Gastrocnemius medialis (tissue), 4 donors: ENCODE measurements at places on chromosomes 4 and X. TPM values are rescaled to one million over a fixed set of nuclear protein-coding genes. Genes with fewer than 3 reads are reported as not detected.

SERTM2 gene
- total RNA-seq = 0.04 TPM

ARMCX2 gene
- 5.0 TPM for total RNA-seq

BEND4 gene
- total RNA-seq = not detected

ETNPPL gene
- 2.2 TPM for total RNA-seq

CLDN22 gene
- not detected for total RNA-seq

STARD8 gene
- 6.6 TPM for total RNA-seq

NAT8L gene
- 1.9 TPM for total RNA-seq

MGAT4D gene
- not detected for total RNA-seq

DNA sequence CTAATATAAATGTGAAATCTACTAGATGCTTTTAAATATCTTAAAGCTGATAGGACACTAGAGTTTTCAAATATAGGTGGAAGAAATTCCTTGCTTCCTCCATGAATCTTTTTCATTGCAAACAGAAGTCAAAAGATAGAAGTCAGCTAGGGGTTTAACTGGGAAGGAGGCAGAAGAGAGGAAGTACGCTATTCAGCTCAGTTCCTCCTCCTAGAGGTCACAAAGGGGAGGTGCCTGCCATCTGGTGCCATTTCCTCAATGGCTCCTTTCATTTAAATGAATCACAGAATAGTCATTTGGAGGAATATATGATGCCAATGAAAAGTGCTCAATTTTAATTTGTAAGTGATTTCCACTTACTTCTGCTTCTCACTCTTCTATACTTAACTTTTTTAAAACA, 8.5 kb downstream of the COL25A1 start:
- no peak overlapping the region for H3K4me3 ChIP-seq

DNA sequence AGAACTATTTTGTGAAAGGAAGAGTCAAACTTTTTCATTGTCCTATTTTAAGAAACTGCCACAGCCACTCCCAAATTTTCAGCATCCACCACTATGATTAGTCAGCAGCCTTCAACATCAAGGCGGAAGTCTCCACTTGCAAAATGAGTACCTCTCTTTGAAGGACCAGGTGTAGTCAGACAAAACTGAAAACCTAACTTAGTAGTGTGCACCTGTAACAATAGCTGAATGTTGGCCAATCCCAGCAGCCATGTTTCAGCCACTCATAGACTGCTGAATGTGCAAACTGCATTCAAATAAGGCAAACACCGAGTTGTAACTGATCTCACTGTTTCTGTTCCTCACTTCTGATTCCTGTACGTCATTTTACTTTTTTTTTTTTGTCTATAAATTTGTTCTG, 341.1 kb downstream of the IL15 start:
- no peaks in the 10 kb centered on the region for H3K36me3 ChIP-seq
- no peaks in the 10 kb centered on the region for H3K27me3 ChIP-seq
- H3K27ac ChIP-seq = no peak overlapping the region
- no peak overlapping the region for H3K4me3 ChIP-seq
- no peak for DNase-seq

- H3K27me3 ChIP-seq = no peaks in the 10 kb centered on the region
- no peak overlapping the region for H3K4me3 ChIP-seq
- H3K4me1 ChIP-seq = no peaks in the 10 kb centered on the region
- no peak for DNase-seq
- H3K36me3 ChIP-seq = no peaks in the 10 kb centered on the region
These were observed 547.5 kb downstream of the NLGN4X start for GRCh38 chrX:5681159-5681558.

DNA sequence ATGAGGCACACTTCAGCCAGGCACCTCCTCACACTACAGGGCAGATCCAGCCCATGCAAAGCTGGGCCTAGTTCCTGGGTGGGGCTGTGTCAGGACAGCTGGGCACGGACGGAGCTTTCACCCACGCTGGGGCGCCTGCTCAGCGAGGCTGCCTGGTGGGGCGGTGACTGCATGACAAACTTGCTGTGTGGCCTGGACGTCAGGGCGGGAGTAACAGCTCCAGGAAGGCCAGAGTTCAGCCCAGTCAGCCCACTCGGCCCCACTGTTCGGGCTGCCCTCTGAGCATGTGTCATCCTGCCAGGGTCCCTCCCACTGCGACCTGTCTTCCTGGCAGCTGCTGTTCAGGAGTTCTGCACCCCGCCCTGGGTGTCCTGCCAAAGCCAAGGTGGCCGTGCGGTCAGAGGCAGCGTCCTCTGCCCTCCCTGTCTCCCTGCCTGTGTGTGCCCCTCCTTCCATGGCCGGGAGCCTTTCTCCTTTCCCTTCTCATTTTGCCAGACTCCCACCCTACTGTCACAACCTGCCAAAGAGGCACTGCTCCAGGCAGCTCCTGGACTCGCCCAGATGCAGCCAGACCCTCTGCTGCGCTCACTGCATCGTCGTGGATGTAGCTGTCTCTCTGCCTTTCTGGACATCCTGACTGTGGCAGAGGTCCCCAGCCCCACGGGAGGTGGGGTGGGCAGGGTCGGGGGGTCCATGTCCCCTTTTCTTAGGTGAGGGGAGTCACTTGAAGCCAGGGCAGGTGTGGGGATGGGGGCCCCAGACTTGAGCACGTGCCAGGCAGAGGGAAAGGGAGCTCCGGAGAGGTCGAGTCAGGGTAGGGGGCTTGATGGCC, 33.0 kb upstream of the KIAA0232 start:
- H3K27ac ChIP-seq = peak overlapping the region; percentile 36
- H3K4me3 ChIP-seq = no peak overlapping the region
- no peaks in the 10 kb centered on the region for H3K36me3 ChIP-seq
- peak; percentile 78 for DNase-seq

DNA sequence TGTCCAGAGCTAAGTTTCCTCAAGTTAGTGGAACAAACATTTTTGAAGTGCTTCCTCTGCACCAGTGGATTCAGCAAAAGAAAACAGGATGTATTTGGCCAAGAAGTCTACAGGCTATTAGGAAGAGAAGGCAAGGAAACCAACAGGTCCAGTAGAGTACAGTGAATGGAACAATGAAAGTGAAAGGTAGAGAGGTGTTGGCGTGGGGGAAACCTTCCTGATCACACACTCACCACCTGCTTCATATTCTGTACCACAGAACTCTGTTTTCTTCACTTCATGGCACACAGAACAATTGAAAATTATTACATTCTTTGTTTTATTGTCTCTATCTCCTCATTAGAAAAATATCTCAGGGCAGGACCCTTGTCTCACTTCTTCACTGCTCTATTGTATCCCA, 417.4 kb upstream of the FMR1 start:
- no peak overlapping the region for H3K4me3 ChIP-seq
- no peaks in the 10 kb centered on the region for H3K27me3 ChIP-seq
- no peaks in the 10 kb centered on the region for H3K36me3 ChIP-seq
- H3K4me1 ChIP-seq = no peaks in the 10 kb centered on the region
- no peak overlapping the region for H3K27ac ChIP-seq

- H3K27me3 ChIP-seq = no peaks in the 10 kb centered on the region
- DNase-seq = peak; percentile 13
- H3K27ac ChIP-seq = peak overlapping the region; percentile 66
- H3K4me1 ChIP-seq = peaks cover 2% of the 10 kb centered on the region
These were observed 136.8 kb downstream of the TECRL start for GRCh38 chr4:64272432-64272831.

- no peak for DNase-seq
- H3K36me3 ChIP-seq = no peaks in the 10 kb centered on the region
- H3K4me1 ChIP-seq = no peaks in the 10 kb centered on the region
- H3K27ac ChIP-seq = no peak overlapping the region
- no peak overlapping the region for H3K4me3 ChIP-seq
These were observed 352.4 kb downstream of the CAMK2D start for GRCh38 chr4:113409181-113409580.

DNA sequence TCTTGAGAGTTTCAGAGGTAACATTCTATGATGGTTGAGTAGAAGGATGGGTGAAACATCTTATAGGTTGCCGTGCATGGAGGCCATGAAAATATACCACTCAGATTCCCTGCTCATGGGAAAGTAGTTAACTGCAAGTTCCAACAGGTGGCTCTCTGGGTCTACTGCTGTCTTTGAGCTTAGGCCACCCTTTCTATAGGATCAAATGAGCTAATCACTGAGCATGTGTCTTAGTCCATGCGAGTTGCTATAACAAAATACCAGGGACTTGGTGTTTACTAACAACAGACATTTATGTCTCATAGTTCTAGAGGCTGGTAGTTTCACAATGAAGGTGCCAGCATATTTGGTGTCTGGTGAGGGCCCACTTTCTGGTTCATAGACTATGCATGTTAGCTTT, 144.8 kb upstream of the UNC5C start:
- H3K4me1 ChIP-seq = no peaks in the 10 kb centered on the region
- no peaks in the 10 kb centered on the region for H3K36me3 ChIP-seq
- no peak for DNase-seq
- no peak overlapping the region for H3K4me3 ChIP-seq

- no peak overlapping the region for H3K4me3 ChIP-seq
- H3K27ac ChIP-seq = no peak overlapping the region
- peaks cover 17% of the 10 kb centered on the region for H3K4me1 ChIP-seq
- DNase-seq = no peak
These were observed 7.1 kb downstream of the NKX3-2 start for GRCh38 chr4:13537011-13537831.

DNA sequence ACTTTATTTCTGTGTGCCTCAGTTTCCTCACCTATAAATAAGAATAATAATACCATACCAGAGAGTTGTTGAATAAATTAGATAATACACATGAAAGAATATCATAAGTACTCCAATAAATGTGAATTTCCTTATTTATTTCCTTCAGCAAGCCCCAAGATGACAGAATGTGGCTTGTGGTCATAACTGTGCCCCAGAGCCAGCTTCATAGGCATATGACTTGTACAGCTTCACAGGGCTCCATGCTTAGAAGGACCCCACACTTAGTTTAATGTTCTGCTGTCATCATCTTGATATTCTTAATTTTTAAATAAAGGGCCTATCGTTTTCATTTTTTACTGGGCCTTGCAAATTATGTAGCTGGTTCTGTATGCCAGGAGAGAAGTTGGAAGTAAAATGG, 25.3 kb downstream of the VSIG4 start:
- H3K27ac ChIP-seq = no peak overlapping the region
- H3K4me3 ChIP-seq = no peak overlapping the region
- no peaks in the 10 kb centered on the region for H3K27me3 ChIP-seq
- H3K36me3 ChIP-seq = no peaks in the 10 kb centered on the region

GRCh38 chrX:69153060-69153730, 12.1 kb downstream of the PJA1 start:
- no peak overlapping the region for H3K27ac ChIP-seq
- no peaks in the 10 kb centered on the region for H3K36me3 ChIP-seq
- H3K4me1 ChIP-seq = no peaks in the 10 kb centered on the region
- no peak overlapping the region for H3K4me3 ChIP-seq
- no peak for DNase-seq
- H3K27me3 ChIP-seq = no peaks in the 10 kb centered on the region

DNA sequence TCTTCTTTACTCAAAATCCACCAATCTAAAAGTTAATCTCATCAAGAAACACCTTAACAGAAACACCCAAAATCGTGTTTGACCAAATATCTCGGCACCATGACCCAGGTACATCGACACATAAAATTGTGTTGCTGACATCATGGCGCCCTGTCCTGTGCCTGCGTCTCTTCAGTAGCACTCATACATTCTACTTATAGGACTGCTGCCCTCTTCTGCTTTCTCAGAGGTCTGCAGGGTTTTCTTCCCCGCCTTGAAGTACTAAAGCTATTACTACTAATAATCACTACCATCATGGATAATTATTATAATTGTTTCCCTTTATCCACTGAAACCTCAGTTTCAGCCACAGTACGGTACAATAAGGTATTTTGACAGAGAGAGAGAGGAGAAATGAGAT, 1403.1 kb upstream of the TENM3 start:
- no peaks in the 10 kb centered on the region for H3K4me1 ChIP-seq
- no peak overlapping the region for H3K4me3 ChIP-seq
- H3K27ac ChIP-seq = no peak overlapping the region
- no peak for DNase-seq
- no peaks in the 10 kb centered on the region for H3K36me3 ChIP-seq

GRCh38 chrX:101551380-101551767, 1.0 kb downstream of the ARMCX1 start:
- H3K4me1 ChIP-seq = no peaks in the 10 kb centered on the region
- no peak for DNase-seq
- peak overlapping the region; percentile 61 for H3K4me3 ChIP-seq
- H3K27me3 ChIP-seq = no peaks in the 10 kb centered on the region
- peaks cover 5% of the 10 kb centered on the region for H3K36me3 ChIP-seq

GRCh38 chr4:108619372-108620100, 840 bp upstream of the RPL34 start:
- H3K4me1 ChIP-seq = peaks cover 21% of the 10 kb centered on the region
- no peaks in the 10 kb centered on the region for H3K36me3 ChIP-seq
- no peak for DNase-seq
- no peaks in the 10 kb centered on the region for H3K27me3 ChIP-seq
- H3K27ac ChIP-seq = peak overlapping the region; percentile 82
- peak overlapping the region; percentile 87 for H3K4me3 ChIP-seq

- no peaks in the 10 kb centered on the region for H3K27me3 ChIP-seq
- no peaks in the 10 kb centered on the region for H3K4me1 ChIP-seq
- H3K36me3 ChIP-seq = no peaks in the 10 kb centered on the region
- no peak overlapping the region for H3K4me3 ChIP-seq
- no peak for DNase-seq
- H3K27ac ChIP-seq = no peak overlapping the region
These were observed 52.1 kb upstream of the RHOH start for GRCh38 chr4:40144716-40145115.

GRCh38 chrX:1165535-1166196, 46.8 kb downstream of the CRLF2 start:
- H3K4me1 ChIP-seq = no peaks in the 10 kb centered on the region
- H3K27me3 ChIP-seq = peaks cover 7% of the 10 kb centered on the region
- H3K27ac ChIP-seq = no peak overlapping the region
- no peak for DNase-seq
- no peaks in the 10 kb centered on the region for H3K36me3 ChIP-seq

GRCh38 chrX:70132224-70132623, 1.0 kb upstream of the IGBP1 start:
- no peak for DNase-seq
- no peaks in the 10 kb centered on the region for H3K27me3 ChIP-seq
- peak overlapping the region; percentile 90 for H3K27ac ChIP-seq
- H3K4me1 ChIP-seq = peaks cover 5% of the 10 kb centered on the region
- H3K36me3 ChIP-seq = no peaks in the 10 kb centered on the region

DNA sequence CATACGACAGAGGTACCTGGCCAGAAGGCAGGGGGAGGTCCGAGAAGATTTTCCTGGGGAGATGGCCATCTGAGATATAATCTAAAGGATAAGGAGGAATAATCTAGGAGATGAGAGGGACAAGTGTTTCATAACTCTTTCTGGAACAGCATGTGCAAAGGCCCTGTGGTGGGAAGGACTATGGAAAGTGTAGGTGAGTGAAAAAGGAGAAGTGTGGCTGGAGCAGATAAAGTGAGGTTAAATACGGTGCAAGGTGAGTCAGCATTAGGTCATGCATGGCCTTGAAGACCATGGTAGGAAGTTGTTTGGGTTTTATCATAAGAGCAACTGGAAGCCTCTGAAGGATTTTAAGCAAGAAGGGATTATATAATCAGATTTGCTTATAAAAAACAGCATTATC, 34.6 kb upstream of the MTM1 start:
- no peak for DNase-seq
- H3K27me3 ChIP-seq = no peaks in the 10 kb centered on the region
- no peaks in the 10 kb centered on the region for H3K36me3 ChIP-seq
- no peak overlapping the region for H3K27ac ChIP-seq
- no peak overlapping the region for H3K4me3 ChIP-seq
